ENCODE measurements at places on chromosomes 11 and 22.

GRCh38 chr11:77560605-77561004 is 29.1 kb upstream of the AQP11 start:
- DNase-seq = no peak

GRCh38 chr11:27626269-27626937 is 73.9 kb downstream of the BDNF start:
- DNase-seq = no peak

DNA sequence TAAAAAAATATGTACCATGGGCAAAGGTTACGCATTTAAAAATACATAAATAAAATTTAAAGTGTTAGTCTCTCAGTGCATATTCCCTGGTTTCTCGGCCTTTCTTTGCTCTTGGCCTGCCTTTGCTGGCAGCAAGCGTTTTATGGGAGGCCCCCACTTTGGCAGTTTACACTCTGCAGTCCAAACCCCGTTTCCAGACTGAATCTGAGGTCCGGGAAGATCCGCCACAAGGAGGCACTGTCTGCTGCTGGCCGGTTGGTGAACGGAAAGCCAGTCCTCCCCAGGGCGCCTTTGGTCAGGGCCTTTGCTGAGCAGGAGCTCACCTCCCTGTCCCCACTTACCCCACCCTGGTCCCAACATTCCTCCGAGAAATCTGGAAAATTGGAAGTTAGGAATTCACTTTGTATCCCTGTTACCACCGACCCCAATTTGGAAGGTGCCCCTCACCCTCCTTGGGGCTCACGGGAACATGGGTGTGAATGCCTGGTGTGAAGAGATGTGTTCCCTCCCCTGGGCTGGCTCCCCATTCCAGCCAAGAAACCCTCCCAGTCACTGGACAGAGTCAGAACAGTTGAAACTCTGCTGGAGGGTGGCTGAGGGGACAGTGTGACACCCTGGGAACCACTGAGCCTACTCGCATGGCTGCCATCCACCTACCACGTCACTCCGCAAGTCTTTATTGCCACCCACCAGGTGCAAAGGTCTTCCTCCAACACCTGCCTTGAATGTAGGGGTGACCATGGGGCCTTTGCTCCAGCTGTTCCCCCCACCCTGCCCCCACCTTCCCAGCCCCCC is 9.4 kb upstream of the SF1 start:
- DNase-seq = peak; percentile 72

GRCh38 chr11:69033431-69033830 is 15.3 kb upstream of the TPCN2 start:
- DNase-seq = no peak

DNA sequence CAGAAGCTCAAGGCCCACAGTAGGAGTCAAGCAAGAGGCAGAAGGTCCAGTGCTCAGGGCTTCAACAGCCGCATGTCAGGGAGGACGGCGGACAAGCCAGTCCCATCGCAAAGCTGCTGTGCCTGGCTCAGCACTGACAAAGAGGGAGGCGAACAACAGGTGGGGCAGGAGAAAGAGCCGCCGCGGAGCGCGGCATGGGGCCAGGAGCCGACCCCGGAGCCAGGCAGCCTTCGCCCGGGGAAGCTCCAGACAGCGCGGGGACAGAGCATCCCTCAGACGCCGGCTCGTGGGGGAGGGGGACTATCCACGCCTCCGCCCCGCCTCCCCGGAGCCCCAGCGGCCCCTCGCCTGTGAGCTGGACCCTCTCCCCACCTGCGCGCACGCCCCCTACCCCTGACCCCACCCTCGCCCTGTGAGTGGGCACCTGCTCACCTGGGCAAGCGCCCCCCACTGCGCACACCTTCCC is 369 bp downstream of the DHCR7 start:
- no peak for DNase-seq

DNA sequence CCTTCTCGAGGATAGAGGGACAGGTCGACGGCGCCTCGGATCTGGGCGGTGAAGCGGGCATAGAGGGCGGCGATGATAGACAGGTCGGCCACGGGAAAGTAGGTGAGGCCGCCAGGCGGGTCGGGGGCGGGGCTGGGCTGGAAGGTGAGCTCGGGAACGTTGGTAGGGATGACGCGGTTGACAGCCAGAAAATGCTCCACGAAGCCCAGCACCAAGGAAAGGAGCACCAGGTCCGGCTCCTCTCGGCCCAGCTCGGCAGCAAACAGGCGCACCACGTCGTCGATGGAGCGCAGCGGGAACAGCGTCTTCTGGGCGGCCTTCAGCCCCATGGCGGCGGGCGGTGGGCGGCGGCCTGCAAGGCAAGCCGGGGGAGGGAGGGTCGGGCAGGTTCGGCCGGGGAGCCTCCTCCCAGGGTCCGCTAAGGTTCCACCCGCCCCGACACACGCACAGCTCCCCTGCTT is 540 bp downstream of the MEN1 start:
- no peak for DNase-seq

GRCh38 chr11:68042219-68043028 is 3.6 kb downstream of the TCIRG1 start:
- DNase-seq = no peak

DNA sequence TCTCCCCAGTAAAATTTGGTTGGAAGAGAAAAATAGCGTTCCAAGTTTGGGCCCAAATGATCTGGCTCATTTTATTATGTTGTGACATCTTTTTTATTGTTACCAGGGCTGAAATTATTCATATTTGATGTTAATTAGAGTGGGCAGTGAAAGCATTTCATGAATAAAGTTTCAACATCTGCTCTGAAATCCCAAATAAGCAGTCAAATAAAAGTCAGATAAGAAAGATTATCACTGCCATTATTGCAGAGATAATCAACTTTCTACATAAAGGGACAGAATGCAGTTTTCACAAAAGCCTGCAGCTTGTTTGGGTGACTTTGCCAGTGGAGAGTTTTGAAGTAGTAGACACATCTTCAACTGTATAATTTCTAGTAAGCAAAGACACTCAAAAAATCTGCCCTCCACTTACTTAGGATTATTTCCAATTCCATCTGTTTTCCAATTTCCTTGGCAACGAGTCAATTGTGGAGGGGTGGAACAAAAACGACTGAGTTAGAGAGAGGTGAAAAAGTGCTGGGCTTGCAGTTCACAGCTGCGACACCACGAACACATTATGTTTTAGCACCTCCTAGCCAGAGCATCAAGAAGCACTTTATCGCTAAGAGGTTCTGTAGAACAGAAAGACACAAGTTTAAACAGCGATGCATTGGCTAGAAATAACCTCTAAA is 9.0 kb downstream of the TECTA start:
- DNase-seq = no peak

DNA sequence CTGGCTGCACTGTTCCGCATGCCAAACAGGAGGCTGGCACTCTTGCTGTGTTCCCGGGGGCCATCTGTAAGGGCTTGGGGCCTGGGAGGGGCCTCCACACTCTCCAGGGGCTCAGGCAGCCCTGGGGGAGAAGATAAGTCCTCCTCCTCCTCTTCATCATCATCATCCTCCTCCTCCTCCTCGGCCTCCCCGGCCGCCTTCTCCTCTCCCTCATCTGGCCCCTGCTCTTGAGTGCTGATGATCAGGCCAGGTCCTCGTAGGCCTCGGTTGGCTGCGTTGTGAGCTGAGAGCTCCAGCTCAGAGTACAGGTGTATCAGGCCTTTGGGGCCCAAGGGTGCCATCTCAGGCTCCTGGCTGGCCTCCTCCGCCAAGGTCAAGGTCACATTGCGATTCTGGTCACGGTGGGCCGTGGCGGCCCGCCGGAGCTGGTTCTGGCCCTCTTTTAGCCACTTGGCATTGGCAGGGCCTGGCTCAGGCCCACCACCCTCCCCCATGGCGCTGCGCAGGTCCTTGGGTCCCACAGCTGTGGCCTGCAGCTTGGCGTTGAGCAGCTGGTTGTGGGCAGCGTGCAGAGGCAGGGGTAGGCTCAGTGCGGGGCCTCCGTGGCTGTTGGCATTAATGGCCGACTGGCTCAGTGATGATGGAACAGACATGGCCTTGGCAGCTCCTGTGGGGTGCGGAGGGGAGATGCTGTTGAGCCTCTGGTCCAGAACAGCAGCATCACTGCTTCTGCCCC is 8.0 kb downstream of the APBB1 start:
- no peak for DNase-seq

GRCh38 chr11:95671768-95672167 is 117.8 kb downstream of the FAM76B start:
- DNase-seq = no peak

DNA sequence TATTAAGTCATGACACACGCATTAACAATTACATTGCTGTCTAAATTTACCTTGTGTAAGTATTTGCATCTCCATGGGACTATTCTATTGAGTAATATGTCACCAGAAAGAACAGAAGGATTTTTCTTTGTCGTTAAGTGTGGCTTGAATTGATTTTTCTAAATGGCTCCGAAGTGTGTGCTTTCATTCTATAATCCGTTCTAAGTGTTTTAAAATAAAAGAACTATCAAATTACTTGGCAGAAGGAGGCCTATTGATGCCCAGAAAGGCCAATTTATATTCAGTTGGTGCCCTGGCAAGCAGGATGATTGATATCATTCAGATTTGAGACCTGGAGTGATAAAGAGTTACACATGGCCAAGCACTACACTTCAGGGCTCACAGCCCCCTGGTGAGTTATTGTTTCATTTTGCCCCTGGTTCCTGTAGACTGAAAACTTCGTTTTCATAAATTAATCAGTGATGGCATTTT is 538.9 kb upstream of the ANO5 start:
- DNase-seq = no peak

GRCh38 chr11:45937916-45938315 is 15.5 kb downstream of the LARGE2 start:
- no peak for DNase-seq

GRCh38 chr22:29301716-29302401 is 4.6 kb upstream of the GAS2L1 start:
- no peak for DNase-seq

- peak; percentile 69 for DNase-seq
These were observed 36.6 kb upstream of the VPREB1 start for GRCh38 chr22:22207845-22208564.

Measured in CD4-positive, alpha-beta T cell treated with Interferon alpha-2 for 1 hour (primary cell).